NB4 (cell line): ENCODE measurements at places on chromosomes 2 and 18.

GRCh38 chr2:38187541-38188011 is 111.6 kb upstream of the CYP1B1 start:
- DNase-seq: no peak

DNA sequence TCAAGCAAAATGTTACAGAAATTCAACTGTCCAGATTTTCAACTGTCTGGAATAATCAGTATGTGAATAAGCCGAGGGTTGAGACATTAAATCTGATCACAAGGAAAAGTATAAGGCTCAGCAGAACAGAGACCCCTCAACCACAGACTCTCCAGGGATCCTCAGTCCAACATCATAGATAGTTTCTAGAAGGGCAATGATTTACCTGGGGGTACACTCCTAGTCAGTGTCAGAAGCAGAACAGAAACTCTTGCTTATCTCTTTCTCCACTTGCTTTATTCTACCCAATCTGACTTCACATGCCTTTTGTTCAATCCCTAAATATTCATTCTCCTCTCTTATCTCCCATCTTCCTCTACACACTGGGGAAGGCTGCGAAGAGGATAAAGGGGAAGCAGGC is 36.4 kb downstream of the ICOS start:
- DNase-seq: no peak

GRCh38 chr2:210199186-210199765 is 26.0 kb downstream of the ACADL start:
- peak; percentile 56 for DNase-seq

GRCh38 chr2:96952976-96953610 is 33.3 kb downstream of the FAM178B start:
- no peak for DNase-seq

GRCh38 chr2:111034606-111035005 is 86.1 kb upstream of the BCL2L11 start:
- DNase-seq: no peak

DNA sequence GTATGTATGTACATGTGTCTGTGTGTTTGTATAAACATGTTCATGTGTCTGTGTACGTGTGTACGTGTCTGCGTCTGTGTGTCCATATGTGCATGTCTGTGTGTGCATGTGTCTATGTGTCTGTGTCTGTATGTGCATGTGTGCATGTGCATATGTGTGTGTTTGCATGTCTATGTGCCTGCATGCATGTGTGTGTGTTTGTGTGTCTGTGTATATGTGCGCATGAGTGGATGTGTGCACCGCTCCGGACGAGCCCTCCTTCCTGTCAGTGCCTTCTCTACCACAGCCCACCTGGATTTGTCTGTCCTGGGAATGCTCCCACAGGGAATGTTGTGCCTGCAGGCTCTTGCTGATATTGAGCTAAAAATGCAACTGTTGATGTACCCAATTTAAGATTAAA is 113.3 kb upstream of the EPC2 start:
- no peak for DNase-seq

DNA sequence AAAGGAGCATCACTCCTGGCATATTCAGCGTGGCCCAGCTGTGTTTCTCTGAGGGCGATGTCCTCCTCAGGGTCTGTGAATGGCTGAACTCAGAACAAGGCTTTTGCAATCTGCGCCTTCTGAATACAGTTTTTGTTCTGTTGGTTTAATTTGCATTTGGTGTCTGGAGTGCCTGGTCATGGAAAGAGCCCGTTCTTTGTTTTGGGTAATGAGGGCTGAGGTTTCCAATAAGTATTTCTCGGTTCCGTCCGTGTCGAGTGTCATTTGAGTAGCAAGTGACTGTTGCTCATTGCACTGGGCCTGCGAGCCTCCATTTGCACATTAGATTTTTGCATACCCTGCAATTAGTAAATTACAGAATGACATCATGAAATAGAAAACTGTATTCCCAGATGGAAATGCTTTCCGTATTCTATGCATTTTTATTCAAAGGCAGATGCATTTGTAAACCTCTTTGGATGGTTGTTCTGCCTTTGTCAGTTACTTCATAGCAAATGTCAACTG is 57.3 kb downstream of the NEDD4L start:
- DNase-seq: no peak

GRCh38 chr2:27549303-27549702 is 33.5 kb upstream of the ZNF512 start:
- no peak for DNase-seq

- no peak for DNase-seq
Measured at GRCh38 chr2:222912776-222913175, 51.9 kb downstream of the ACSL3 start.

- no peak for DNase-seq
Measured at GRCh38 chr2:67259556-67260342, 137.4 kb upstream of the ETAA1 start.

GRCh38 chr2:102418421-102418961 is 4.5 kb upstream of the IL18RAP start:
- DNase-seq: peak; percentile 90

DNA sequence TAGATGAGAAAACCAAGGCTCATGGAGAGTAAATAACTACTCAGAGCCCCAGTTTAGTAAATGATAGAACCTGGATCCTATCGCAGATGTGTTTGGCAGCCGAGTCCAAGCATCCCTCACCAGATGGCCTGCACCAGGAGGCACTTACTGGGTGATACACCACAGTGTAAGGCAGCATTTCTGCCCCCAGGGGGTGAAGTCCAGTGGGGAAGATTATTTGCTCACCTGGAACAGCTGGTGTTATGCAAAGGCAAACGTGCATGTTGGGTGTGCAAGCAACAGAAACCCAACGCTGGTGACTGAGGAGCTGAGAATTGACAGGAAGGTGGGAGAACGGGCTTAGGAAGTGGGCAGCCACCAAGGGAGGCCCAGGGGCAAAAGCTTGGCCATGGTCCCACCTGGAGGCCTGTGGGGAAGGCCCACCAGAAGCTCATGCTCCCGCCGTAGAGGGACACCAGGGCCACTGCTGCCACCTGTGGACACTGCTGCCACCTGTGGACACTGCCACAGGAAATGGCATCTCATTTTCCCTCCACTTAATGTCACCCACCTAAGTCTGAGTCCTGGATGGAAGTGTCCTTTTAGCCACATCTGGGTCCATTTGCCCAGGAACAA is 100.6 kb downstream of the TFCP2L1 start:
- DNase-seq: no peak

- DNase-seq: no peak
Measured at GRCh38 chr2:179588486-179589145, 272.8 kb downstream of the ZNF385B start.

DNA sequence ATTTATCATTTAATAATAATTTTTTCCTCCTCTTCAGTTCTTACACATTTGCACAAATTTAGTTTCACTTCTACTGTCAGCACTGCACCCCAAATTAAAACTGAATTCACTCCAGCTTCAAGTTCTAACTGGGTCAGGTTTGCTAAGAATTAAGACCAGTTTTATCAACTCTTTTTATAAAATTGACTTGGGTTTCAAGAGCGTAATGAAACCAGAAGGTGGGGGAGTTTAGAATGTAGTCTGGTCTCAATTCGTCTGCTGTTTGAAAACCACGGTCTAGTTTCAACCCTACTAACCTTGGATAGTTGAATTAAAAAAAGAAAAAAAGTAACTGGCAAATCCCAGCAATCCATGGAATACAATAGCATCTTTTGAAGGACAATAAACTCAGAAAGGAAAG is 14.3 kb upstream of the CTLA4 start:
- no peak for DNase-seq

- DNase-seq: no peak
Measured at GRCh38 chr2:162125138-162125537, 26.9 kb downstream of the GCG start.

GRCh38 chr2:150626934-150627411 is 139.5 kb upstream of the RND3 start:
- no peak for DNase-seq

DNA sequence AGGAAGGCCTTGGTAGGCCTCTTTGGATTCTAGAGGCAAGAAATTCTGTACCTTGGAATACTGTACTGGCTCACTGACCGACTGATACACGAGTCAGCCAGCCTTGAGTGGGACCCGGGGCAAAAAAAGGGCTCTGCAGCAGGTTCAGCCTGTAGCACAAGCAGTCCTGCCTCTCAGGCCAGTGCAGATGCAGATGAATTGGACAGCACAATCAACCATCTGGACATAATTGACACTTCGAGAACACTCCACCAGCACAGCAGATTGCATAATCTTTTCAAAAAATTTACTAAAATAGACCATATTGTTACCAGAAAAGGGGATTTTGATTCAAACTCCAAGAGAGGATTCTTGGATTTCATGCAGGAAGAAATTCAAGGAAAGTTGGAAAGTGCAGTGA is 241.6 kb downstream of the RPIA start:
- no peak for DNase-seq

- no peak for DNase-seq
Measured at GRCh38 chr18:58674863-58675472, 3.7 kb downstream of the MALT1 start.

DNA sequence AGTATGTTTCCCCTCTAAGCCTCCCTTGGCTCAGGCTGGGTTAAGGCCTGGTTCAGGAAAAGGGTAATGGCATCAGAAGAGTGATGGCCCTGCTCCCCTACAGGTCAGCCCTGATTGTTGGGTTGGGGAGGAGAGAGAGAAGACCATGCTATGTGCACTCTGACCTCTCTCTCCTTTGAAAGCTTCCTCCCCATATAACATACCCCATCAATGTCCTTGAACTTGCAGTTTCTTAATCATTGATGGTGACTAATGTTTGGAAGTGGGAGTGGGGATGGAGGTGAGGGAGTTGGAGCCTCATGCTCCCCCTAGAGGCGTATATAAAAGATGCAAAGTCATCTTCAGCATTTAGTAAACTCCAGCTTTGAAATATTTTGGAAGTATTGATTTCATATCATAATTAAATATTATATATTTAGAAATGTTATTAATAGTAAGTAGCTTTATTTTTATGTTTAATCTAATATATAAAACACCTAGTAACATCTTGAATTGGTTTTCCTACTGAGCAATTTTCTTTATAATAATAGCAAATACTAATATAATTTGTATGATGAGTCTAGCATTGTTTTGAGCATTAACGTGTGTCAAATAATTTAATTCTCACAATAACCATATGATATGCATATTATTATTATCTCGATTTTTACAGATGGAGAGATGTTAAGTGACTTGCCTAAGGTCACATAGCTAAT is 8.8 kb downstream of the PLCL1 start:
- peak; percentile 65 for DNase-seq

DNA sequence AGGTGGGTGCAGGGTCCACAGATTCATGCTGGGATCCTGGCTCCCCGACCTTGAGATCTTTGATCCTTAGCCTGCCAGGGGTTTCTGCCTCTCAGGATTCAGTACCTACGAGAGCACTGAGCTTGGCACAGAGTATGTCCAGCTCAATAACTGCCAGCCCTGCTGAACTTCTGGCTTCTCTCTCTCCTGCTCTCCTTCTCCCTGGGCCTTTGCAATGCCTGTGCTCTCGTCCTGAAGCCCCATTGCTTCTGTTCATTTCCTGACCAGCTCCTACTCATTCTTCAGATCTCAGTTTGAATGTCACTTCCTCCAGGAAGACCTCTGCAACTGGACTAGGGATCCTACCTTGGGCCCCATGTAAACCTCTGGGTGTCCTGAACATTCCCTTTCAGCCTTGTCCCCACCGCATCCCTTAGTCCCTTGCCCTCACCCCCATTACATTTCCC is 113.8 kb upstream of the HAAO start:
- no peak for DNase-seq

DNA sequence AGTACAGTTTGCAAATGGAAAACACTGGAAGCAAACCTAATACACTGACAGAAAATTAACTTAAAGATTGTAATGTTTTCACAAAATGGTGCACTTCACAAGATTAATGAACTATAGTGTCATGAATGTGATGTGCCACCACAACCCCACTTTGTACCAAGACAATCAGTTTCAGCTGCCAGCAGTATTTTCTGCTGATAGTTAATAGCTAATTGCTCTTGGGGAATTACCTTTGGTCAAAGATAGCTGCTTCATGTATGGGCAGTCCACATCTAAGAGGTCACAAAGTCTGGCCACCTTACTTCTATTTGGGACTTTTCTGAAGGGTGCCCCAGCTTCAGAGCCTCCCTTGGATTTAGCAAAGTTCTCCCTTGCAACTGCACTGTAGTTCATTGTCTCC is 254.0 kb downstream of the CALCRL start:
- no peak for DNase-seq

GRCh38 chr2:120418174-120418787 is 72.3 kb downstream of the INHBB start:
- no peak for DNase-seq

DNA sequence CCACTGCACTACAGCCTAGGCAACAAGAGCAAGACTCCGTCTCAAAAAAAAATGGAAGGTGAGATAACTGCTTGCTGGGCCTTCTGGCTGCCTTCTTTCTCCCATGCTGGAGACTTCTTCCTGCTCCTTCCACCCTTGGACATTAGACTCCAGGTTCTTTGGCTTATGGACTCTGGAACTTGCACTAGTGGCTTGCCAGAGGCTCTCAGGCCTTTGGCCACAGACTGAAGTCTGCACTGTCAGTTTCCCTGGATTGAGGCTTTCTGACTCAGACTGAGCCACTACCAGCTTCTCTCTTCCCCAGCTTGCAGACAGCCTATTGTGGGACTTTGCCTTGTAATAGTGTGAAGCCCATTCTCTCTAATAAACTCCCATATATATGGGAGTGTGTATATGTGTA is 118.5 kb upstream of the SLC14A2 start:
- no peak for DNase-seq

GRCh38 chr2:62089658-62090057 is 106.3 kb upstream of the B3GNT2 start:
- no peak for DNase-seq

- DNase-seq: no peak
Measured at GRCh38 chr2:213476641-213477040, 192.4 kb downstream of the SPAG16 start.

GRCh38 chr2:241003047-241003360 is 4.6 kb downstream of the SNED1 start:
- DNase-seq: no peak

GRCh38 chr2:23283-23682 is 23.0 kb downstream of the FAM110C start:
- DNase-seq: no peak

GRCh38 chr2:25251422-25252273 is 83.3 kb upstream of the POMC start:
- DNase-seq: peak; percentile 72

DNA sequence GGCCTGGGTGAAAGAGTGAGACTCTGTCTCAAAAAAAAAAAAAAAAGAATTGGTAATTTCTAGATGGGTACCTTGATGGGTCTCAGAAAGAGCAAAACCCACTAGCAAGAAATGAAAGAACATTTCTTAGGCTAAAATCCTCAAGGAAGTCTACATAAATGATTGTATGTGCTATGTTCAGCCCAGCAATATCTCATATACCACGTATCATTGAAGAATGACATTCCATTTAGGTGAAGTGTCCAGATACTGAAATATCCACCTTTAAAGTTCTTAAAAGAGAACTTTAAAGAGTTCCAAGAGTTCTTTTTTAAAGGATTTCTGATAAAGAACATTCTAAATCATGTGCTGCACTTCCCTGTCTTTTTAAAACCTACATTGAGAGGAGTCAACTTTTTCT is 19.2 kb downstream of the NRP2 start:
- DNase-seq: no peak

- peak; percentile 64 for DNase-seq
Measured at GRCh38 chr2:178397002-178397605, 53.9 kb downstream of the PRKRA start.

GRCh38 chr2:4762951-4763376 is 929.2 kb upstream of the SOX11 start:
- DNase-seq: peak; percentile 61

- DNase-seq: no peak
Measured at GRCh38 chr2:232132181-232132580, 170.7 kb downstream of the DIS3L2 start.

- no peak for DNase-seq
Measured at GRCh38 chr2:27991146-27991545, 100.6 kb downstream of the BABAM2 start.
